ENCODE measurements at places on chromosomes 13 and 19.

DNA sequence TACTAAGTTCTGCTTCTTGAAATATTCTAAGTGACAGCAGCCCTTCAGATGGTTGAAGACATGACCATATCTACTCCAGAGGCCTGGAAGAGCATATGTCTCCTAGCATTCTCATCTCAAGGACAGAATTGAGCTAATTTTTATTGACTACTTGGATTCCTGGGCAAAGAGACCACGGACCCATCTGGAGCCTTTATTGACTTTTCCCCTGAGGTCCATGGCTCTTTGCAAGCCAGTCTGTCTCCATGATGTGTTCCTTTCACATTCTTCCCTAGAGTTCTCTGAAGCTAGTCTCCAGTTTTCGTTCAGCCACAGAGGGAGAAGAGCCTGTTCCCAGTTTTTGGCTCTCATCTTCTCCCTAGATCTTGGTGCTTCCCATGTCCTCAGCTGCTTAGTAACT, 202.7 kb downstream of the PCCA start:
- no peak for DNase-seq

- DNase-seq: no peak
Observed at GRCh38 chr19:1232652-1233072, 5.1 kb downstream of the CBARP start.

- no peak for DNase-seq
Observed at GRCh38 chr13:60509601-60510386, 112.8 kb downstream of the TDRD3 start.

DNA sequence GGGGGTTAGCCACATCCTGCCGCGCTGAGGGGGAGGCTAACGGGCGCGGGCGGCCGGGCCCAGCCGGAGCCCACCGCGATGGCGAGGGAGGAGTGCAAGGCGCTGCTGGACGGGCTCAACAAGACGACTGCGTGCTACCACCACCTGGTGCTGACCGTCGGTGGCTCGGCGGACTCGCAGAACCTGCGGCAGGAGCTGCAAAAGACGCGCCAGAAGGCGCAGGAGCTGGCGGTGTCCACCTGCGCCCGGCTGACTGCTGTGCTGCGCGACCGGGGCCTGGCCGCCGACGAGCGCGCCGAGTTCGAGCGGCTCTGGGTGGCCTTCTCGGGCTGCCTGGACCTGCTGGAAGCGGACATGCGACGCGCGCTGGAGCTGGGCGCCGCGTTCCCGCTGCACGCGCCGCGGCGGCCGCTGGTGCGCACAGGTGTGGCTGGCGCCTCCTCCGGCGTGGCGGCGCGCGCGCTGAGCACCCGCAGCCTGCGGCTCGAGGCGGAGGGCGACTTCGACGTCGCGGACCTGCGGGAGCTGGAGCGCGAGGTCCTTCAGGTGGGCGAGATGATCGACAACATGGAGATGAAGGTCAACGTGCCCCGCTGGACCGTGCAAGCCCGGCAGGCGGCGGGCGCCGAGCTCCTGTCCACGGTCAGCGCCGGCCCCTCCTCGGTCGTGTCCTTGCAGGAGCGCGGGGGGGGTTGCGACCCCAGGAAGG, 692 bp downstream of the RGS9BP start:
- DNase-seq: no peak

GRCh38 chr19:21468791-21469190, 36.6 kb upstream of the ZNF429 start:
- DNase-seq: no peak

GRCh38 chr19:49356382-49356781, 5.8 kb downstream of the TEAD2 start:
- no peak for DNase-seq

DNA sequence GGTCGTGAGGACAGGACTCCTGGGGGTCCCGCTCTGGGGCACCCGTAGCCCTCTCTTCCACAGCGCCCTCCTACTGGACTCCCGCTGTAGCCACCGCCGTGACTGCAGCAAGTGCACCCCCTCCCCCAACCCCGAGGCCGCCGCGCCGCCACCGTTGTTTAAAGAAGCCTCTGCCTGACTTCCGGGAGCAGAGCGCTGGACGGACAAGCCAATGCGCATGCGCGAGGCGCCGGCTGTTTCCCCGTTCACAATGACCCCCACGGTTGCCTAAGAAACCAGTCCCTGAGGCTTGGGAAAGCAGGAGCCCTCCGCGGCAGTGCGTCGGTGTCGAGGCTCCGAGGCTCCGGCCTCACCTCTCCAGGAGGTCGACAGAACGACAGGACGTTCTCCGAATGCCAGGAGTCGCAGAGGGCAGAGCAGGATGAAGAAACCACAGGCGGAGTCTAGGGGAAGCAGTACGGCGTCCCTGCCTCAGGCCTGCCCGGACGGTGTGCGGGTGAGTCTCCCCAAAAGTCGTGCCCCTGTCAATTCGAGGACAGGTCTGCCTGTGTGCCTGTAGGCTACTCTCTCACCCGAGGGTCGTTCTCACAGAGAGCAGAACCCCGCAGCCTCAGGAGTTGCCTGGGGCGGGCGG, 70.5 kb upstream of the ZNF420 start:
- DNase-seq: no peak

Data from activated CD8-positive, alpha-beta memory T cell treated with anti-CD3 and anti-CD28 coated beads for 4 hours (primary cell).